ENCODE measurements at places on chromosomes 5 and 9. TPM values are rescaled to one million over a fixed set of nuclear protein-coding genes. Genes with fewer than 3 reads are reported as not detected.

- DNase-seq = no peak
Observed at GRCh38 chr9:96559339-96559943, 60.2 kb downstream of the CDC14B start.

GRCh38 chr5:21856987-21857386 lies 996.2 kb downstream of the CDH12 start:
- DNase-seq = no peak

GRCh38 chr5:72543365-72543764 lies 36.2 kb upstream of the ZNF366 start:
- DNase-seq = no peak

DNA sequence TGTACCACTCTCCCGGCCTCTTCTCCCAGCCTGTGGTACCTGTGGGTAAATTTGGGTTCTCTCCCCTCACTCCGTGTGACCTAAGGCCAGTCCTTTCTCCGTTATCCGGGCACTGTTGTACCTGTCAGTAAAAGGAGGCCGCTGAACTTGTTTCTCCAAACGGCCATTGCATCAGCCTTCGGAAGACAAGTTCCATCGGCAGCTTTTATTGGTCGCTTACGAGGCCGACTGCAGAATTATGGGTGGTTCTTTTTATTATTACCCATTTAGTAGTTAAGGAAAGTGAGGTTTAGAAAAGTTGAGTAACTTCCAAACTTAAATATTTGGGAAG lies 558 bp downstream of the GRPEL2 start:
- no peak for DNase-seq

DNA sequence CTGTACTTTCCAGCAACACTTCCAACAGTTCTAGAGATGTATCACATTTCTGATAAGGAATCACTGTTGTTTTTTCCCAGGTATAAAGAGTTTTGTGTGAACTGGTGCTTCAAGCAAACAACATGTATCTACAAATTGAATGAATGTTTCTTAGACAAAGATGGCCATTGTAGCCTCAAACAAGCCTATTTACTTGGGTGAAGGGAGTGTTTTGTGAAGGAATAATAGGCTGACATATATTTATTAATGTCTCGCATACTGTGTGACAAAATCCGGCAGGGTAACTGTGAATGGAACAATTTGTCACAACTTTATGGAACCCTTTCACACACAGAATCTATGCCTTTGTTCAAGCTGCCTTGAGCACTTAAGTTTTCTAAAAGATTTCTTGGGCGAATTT lies 24.8 kb upstream of the DAB2 start:
- no peak for DNase-seq

DNA sequence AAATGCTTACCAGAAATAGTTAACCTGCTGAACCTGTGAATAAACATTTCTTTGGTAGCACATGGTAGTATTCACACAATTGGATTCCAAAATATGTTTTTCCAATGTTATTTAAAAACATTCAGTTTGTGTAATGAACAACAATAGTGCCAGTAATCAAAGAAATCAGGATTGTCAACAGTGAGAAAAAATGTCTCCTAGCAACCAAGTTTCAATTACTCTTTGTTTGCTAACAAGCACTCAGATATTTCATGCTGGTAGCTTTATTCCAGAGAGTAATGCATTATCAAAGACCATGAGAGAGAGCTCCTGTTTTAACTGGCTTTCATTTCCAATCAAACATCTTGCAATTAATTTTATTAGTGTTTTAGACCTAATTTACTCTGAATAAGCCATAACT lies 768.1 kb upstream of the GRAMD2B start:
- no peak for DNase-seq

GRCh38 chr9:21729648-21730047 lies 72.8 kb upstream of the MTAP start:
- no peak for DNase-seq

- DNase-seq = no peak
Observed at GRCh38 chr5:57435701-57436134, 46.9 kb downstream of the ACTBL2 start.

GRCh38 chr9:22337261-22337660 lies 109.4 kb upstream of the DMRTA1 start:
- no peak for DNase-seq

DNA sequence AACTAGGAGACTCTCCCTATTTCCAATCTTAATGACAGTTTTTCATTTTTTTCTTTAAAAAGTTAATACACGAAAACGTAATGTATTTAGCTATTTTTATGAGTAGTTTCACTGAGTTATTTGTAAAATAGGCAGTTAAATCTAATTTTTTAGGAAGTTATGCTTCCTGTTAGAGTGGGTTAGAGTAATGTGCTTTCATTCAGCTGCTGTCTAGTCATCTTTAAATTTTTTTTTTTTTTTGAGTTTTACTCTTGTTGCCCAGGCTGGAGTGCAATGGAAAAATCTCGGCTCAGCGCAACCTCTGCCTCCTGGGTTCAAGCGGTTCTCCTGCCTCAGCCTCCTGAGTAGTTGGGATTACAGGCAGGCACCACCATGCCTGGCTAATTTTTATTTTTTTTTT lies 34.0 kb downstream of the CDC42SE2 start:
- no peak for DNase-seq

DNA sequence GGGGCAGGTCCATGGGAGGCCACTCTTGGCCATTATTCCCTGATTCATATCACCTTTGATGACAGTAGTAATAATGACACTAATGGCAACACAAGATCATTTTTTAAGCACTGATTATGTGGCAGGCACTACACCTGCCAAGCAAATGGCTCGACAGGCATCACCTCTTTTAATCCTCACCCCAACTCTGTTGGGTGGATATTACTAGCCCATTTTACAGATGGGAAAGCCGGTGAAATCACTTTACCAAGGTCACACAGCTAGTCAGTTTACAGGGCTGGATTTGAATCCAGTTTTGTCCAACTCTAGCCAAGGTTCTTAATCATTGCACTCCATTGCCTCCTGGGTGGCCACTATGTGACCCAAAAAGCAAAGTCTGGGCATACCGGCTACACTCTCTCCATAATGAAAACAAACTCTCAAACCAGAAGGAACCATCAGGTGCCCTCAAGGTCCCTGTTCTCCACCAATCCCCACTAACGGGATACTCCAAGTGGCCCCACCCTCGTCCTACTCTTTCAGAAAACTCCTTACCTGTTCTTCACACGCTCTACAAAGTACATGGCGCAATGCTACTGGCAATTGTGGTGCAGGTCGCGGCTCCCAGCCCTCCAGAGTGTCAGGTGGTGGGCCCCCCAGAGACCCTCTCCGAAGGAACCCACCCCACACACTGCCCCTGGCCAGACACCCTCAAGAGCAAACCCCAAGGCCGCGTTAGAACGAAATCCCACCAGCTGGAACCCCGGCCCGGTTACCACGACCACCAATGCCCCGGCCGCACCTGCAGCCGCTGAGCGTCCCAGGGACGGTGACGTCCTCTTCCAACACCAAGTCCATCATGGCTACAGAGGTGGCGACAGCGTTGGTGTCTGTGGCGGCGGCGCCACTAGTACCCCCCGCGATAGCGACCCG lies 572 bp downstream of the CDK5RAP2 start:
- no peak for DNase-seq

DNA sequence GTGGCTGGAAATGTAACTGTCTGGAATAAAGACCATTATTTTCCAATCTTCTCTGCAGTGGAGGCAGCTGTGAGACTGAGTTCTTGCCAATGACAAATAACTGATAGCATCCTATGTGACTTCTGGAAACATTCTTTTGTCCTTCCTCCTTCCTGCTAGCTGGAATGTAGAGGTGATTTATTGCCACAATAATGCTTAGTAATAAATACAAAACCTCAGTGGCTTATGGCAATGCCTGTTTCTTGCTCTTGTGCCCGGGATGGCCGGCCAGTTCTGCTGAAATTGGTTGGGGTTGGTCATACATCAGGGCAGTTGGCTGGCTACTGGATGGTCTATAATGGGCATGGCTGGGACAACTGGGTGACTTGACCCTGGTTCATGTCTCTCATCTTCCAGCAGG lies 12.2 kb upstream of the TEX48 start:
- no peak for DNase-seq

- no peak for DNase-seq
Observed at GRCh38 chr9:37053684-37054362, 19.8 kb upstream of the PAX5 start.

DNA sequence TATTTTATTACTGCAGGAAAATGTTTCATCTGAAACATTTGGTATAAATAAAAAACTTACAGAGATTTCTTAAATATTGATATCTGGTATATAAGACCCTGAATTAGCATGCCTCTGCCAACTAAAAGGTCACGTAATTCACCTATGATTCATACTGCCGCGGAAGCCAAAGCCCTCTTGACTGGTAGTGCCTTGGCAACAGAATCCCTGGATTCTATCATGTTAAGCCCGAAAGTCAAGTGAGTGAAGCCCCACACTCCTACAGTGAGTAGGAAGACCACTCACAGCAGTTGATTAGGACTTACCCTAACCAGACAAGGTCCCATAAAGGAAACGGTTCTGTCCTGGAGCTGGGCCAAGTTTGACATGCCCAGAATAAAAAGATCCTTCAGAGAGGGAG lies 175.6 kb upstream of the NREP start:
- DNase-seq = no peak

DNA sequence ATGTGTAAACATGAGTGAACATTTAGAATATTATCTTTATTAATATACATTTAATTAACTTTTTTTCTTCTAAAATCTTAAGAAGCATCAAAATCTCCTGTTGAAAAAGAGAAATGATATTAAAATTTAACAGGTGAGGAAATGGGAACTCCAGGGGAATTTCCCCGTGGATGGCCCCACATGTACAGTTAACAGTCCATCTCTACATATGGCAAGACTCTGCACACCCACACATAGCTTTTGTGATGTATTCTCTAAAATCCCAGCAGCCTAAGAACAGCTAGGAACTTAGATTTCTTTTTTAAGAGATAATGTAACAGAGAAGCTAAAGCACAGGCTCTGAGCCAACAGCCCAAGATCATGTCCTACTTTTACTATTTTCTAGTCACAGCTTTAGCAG lies 556.3 kb upstream of the RGMB start:
- DNase-seq = no peak

GRCh38 chr9:4678679-4679267 lies 596 bp upstream of the CDC37L1 start:
- no peak for DNase-seq

DNA sequence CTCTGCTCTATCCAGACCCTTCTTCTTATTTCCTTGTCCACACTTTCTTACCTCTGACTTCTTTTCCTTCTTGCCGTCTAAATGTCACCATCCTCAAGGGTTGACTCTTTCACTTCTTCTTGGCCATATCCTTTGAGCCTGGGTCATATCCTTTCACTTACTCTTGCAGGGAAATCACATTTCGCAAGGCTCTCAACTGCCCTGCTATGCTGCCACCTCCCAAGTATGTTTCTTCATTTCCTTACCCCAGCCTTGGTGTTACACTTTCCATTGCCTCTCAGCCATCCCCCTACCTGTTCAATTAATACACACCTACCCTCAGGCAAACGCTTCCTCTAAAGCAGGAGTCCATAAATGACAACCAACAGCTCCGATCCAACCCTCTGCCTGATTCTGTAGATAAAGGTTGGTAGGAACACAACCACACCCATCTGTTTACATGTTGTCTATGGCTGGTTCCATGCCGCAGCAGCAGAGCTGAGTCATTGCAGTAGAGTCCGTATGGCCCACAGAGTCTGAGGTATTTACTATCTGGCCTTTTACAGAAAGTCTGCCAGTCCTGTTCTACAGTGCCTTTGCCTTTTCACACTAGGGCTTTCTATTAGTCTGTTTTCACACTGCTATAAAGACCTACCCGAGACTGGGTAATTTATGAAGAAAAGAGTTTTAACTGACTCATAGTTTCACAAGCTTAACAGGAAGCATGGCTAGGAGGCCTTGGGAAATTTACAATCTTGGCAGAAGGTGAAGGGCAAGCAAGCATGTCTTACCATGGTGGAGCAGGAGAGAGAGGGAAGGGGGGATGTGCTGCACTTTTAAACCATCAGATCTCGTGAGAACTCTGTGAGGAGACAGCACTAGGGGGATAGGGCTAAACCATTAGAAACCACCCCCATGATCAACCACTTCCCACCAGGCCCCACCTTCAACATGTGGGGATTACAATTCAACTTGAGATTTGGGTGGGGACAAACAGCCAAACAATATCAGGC lies 97.9 kb downstream of the SV2C start:
- no peak for DNase-seq

GRCh38 chr5:144575736-144576135 lies 405.1 kb downstream of the KCTD16 start:
- no peak for DNase-seq

DNA sequence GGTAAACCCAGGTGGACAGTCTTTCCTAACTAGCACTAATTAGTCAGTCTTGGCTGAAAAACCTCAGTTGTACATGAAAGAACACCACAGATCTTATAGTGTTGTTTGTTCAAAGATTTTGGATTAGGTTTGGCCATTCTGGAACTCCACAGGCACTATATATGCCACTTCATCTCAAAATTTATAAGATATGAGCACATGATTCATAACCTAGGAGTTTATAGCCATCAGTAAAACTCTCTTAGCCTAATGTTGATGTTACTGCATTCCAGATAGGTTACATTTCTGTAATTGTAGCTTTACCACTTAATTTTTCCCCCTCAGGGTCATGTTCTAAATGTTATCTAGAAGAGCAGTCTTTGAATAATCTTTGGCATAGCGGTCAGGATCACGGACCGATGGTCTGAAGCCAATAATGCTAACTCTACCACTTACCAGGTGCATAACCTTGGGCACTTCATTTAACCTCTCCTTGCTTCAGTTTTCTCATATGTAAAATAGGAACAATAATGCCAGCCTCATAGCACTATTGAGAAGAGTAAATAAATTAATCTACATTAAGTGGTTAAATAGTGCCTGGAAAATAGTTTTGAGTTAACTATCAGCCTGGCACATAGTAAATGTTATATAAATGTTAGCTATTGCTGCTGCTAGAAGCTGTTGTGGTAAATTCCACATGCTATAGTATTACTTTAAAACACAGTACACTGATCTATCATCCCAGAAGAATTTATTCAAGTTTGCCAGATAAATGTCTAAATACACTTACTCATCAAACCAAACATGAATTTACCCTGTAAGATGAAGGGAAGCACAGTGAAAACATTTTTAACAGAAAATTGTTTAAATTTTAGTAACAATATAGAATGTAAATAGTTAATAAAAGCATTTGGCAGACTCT lies 743.9 kb downstream of the NR2F1-AS1 start:
- no peak for DNase-seq

DNA sequence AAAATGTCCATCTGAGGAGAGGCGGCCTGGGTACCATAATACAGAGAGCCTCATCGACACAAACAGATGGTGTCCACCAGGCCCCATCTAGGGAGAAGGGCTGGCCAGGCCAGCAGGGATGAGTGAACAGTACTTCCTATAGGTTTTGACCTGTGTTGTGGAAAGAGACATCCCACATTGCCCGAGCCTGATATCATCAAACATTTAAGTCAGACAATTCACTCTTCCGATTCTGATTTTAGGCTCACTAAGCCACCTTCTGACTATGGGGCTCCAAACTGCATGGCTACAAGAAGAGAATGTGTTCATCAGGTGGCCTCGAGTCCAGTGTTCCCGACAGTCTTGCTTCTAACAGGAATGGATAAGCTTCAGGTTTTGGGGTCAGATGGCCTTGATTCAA lies 38.9 kb downstream of the SLC22A5 start:
- DNase-seq = no peak

GRCh38 chr5:36786448-36787012 lies 90.0 kb upstream of the NIPBL start:
- DNase-seq = no peak

RLN2 gene
- 0.77 TPM for total RNA-seq

IRX4 gene
- 0.77 TPM for total RNA-seq

NUTM2F gene
- 0.09 TPM for total RNA-seq

UGT3A2 gene
- 0.64 TPM for total RNA-seq

CNTLN gene
- total RNA-seq = 16.7 TPM

IFNA17 gene
- total RNA-seq = not detected

SH3RF2 gene
- total RNA-seq = 1.0 TPM

LVRN gene
- 0.56 TPM for total RNA-seq

Data from neural crest cell (in vitro differentiated cells).